ENCODE measurements at places on chromosomes 16 and 17. TPM values are rescaled to one million over a fixed set of nuclear protein-coding genes. Genes with fewer than 3 reads are reported as not detected.
A peak's percentile ranks its signal among the peaks of the same experiment; 100 is the strongest.

GRCh38 chr17:57823469-57824401, 26.1 kb downstream of the MRPS23 start:
- no peak overlapping the region for H3K4me3 ChIP-seq
- no peaks in the 10 kb centered on the region for H3K4me1 ChIP-seq
- H3K27ac ChIP-seq, result no peak overlapping the region
- no peaks in the 10 kb centered on the region for H3K27me3 ChIP-seq
- H3K36me3 ChIP-seq, result no peaks in the 10 kb centered on the region

GRCh38 chr16:55490301-55490700, 11.3 kb downstream of the MMP2 start:
- H3K27ac ChIP-seq, result no peak overlapping the region
- H3K4me3 ChIP-seq, result no peak overlapping the region
- peaks cover 88% of the 10 kb centered on the region for H3K36me3 ChIP-seq
- DNase-seq, result no peak
- H3K27me3 ChIP-seq, result no peaks in the 10 kb centered on the region
- peaks cover 30% of the 10 kb centered on the region for H3K4me1 ChIP-seq

DNA sequence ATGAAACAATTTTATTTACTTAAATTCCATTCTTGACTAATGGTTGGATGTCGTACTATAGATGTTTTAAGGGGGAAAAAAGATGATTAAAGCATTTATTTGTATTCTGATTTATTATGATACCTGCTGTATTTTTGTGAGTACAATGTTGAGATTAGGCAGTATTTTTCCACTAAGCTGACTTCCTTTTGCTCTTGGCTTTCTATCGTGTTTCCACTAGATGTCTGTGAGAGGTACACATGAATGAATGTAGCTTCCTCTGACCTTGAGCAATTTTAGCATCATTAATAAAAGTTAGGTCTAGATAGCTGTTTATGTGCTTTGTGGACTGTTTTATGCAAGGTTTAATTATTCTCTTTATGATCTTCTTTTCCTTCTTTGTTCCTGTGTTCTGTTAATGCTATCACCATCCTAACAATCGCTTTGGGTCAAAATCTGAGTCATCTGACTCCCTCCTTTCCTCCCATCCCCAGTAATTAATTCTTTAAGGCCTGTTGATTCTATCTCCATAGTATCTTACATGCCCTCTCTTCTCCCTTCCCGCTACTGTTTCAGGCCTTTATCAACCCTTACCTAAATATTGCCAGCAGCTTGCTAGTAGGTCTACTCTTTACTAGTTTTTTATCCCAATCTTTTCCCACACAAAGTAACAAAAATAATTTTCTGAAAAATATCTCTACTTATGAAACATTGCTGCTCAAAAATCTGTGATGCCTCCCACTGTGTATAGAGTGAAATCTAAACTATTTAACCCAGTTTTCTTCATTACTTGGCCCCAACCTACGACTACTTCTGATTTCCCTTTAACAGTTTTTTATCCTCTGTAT, 76.0 kb downstream of the VMP1 start:
- no peak overlapping the region for H3K4me3 ChIP-seq
- peak overlapping the region; percentile 99 for H3K27ac ChIP-seq
- DNase-seq, result peak; percentile 73
- H3K4me1 ChIP-seq, result peaks cover 46% of the 10 kb centered on the region

DNA sequence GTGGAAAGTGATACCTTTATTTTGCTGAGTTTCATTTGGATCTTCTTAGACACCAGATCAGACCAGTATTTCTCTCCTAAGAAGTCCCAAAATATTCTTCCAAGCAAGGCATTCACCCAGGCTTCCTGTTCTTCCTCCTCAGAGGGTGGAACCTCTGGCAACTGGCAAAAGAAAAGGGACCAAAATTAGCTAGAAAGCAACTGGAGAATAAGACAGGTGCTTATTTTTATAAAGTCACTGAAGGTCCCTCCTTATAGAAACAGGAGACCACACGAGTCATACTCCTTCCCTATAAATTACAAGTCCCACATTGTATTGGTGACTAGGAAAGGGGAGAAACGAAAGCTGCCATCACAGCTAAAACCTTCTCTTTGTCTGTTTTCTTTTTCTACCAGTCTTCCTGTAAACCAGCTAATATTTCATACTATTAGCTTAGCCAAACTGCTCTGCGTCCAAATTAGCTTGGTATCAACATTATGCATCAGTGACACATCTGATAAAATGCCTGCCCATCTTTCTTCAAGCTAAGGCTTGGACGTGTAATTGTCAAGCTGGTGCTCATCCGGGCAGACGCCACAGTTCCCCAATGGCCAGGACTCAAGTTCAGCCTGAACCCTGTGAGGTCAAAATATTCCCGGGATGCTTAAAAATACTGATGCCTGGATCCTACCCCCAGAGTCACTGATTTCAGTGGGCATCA, 47.5 kb upstream of the ERN1 start:
- H3K27me3 ChIP-seq, result no peaks in the 10 kb centered on the region
- peaks cover 45% of the 10 kb centered on the region for H3K36me3 ChIP-seq
- H3K4me3 ChIP-seq, result no peak overlapping the region
- peaks cover 16% of the 10 kb centered on the region for H3K4me1 ChIP-seq
- H3K27ac ChIP-seq, result peak overlapping the region; percentile 100

DNA sequence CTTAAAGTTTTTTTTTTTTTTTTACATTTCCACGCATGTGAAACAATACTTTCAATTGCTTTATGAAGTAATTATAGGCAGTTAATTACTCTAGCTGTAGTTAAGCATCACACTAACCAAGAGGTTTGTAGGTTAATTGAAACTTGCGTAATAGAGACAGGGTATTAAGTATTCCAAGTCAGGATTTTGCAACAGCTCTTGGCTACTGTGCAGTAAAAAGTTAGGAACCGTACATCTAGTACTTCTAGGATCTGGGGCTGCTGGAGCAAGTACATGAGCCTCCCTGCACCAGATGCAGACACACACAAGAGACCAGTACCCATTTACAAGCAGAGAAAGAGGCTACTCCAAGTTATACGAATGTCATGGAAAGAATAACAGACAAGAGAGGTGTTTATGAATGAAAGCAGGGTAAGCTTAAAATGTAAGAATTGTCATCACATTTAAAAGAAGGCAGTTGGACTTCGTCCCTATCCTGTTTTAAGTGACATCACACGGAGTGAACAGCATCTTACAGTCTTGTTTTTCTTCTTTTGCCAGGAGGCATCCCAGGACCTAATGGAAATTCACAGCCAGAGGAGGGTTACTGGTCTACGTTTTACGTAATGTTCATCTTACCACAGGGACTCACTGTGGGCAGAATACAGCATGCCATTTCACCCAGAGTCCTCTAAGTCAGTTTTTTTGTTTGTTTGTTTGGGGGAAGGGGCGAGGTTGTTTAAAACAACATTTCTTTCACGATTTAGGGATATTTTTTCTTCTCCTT, 379.6 kb upstream of the PSMD7 start:
- H3K27me3 ChIP-seq, result no peaks in the 10 kb centered on the region
- H3K27ac ChIP-seq, result no peak overlapping the region
- no peaks in the 10 kb centered on the region for H3K36me3 ChIP-seq
- H3K4me1 ChIP-seq, result no peaks in the 10 kb centered on the region
- H3K4me3 ChIP-seq, result no peak overlapping the region

GRCh38 chr16:11316331-11317015, 28.8 kb upstream of the RMI2 start:
- H3K27ac ChIP-seq, result no peak overlapping the region
- H3K27me3 ChIP-seq, result no peaks in the 10 kb centered on the region
- peaks cover 11% of the 10 kb centered on the region for H3K4me1 ChIP-seq
- H3K4me3 ChIP-seq, result no peak overlapping the region

- H3K36me3 ChIP-seq, result no peaks in the 10 kb centered on the region
- H3K27me3 ChIP-seq, result no peaks in the 10 kb centered on the region
- DNase-seq, result no peak
Observed at GRCh38 chr17:7356756-7357155, 1.8 kb downstream of the TMEM95 start.

GRCh38 chr17:44999433-44999832, 31.3 kb upstream of the C1QL1 start:
- no peak for DNase-seq
- no peaks in the 10 kb centered on the region for H3K27me3 ChIP-seq
- no peak overlapping the region for H3K27ac ChIP-seq
- H3K36me3 ChIP-seq, result no peaks in the 10 kb centered on the region
- no peaks in the 10 kb centered on the region for H3K4me1 ChIP-seq

DNA sequence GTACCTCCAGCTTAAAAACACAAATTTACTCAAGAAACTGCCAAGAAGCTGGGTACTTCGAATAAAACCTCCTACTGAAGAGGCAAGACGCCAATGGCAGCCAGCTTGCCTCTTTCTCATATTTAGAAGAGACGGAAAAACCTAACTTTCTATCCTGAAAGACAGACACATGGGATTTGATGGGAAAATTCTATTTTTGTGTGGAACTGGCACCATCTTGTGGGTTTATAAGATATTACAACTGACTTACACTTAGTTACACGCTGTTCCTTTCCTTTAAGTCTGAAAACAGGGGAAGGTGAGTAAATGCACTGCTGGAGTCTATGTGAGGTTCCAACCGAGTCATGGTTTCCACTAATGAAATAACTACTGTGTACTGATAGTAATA, 10.3 kb downstream of the ZNF18 start:
- no peaks in the 10 kb centered on the region for H3K4me1 ChIP-seq
- H3K27me3 ChIP-seq, result no peaks in the 10 kb centered on the region
- peaks cover 32% of the 10 kb centered on the region for H3K36me3 ChIP-seq
- no peak overlapping the region for H3K4me3 ChIP-seq

- no peak for DNase-seq
- no peak overlapping the region for H3K4me3 ChIP-seq
- no peaks in the 10 kb centered on the region for H3K27me3 ChIP-seq
- H3K36me3 ChIP-seq, result peaks cover 21% of the 10 kb centered on the region
- no peak overlapping the region for H3K27ac ChIP-seq
Observed at GRCh38 chr17:46732754-46733398, 85.6 kb downstream of the WNT3 start.

- no peaks in the 10 kb centered on the region for H3K36me3 ChIP-seq
- H3K4me3 ChIP-seq, result no peak overlapping the region
- no peaks in the 10 kb centered on the region for H3K4me1 ChIP-seq
- no peak for DNase-seq
- no peaks in the 10 kb centered on the region for H3K27me3 ChIP-seq
- H3K27ac ChIP-seq, result no peak overlapping the region
Observed at GRCh38 chr17:16999931-17000625, 28.2 kb upstream of the TNFRSF13B start.

- H3K27ac ChIP-seq, result no peak overlapping the region
- H3K27me3 ChIP-seq, result no peaks in the 10 kb centered on the region
Observed at GRCh38 chr16:55008836-55009510, 78.3 kb downstream of the IRX5 start.

- DNase-seq, result no peak
- H3K36me3 ChIP-seq, result peaks cover 3% of the 10 kb centered on the region
- H3K27ac ChIP-seq, result no peak overlapping the region
- no peak overlapping the region for H3K4me3 ChIP-seq
- no peaks in the 10 kb centered on the region for H3K27me3 ChIP-seq
- peaks cover 16% of the 10 kb centered on the region for H3K4me1 ChIP-seq
Observed at GRCh38 chr17:65022751-65023700, 33.5 kb downstream of the GNA13 start.

GRCh38 chr16:89923640-89924296, 626 bp downstream of the TUBB3 start:
- H3K4me1 ChIP-seq, result peaks cover 36% of the 10 kb centered on the region
- H3K36me3 ChIP-seq, result peaks cover 11% of the 10 kb centered on the region
- DNase-seq, result peak; percentile 61
- peak overlapping the region; percentile 89 for H3K4me3 ChIP-seq

Gene PIRT
- polyA plus RNA-seq, result not detected

Gene MMP28
- polyA plus RNA-seq, result 0.33 TPM

Gene ABCC3
- polyA plus RNA-seq, result 185 TPM

Gene TBC1D26
- not detected for polyA plus RNA-seq
